ENCODE measurements at places on chromosomes 4 and X.

DNA sequence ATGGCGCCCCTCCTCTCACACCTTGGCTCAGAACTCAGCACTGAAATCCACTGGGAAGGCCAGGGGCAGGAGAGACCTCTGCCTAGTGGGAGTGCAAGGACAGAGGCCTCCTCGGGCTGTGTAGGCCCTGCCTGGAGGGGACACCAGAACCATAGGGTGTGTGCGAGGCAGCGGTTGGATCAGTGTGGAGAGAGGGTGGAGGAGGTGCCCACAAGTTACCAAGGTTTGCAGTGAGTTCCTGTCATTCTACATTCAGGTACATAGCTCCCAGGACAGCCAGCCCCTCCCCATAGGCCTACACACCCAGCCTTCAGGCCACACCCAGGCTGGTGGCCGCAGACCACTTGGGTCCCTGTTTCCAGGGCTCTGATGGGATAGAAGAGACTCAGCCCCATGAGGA, 19.2 kb upstream of the SPON2 start:
- no peak for DNase-seq

- DNase-seq: no peak
Observed at GRCh38 chrX:101686574-101686973, 26.9 kb upstream of the ARMCX2 start.

DNA sequence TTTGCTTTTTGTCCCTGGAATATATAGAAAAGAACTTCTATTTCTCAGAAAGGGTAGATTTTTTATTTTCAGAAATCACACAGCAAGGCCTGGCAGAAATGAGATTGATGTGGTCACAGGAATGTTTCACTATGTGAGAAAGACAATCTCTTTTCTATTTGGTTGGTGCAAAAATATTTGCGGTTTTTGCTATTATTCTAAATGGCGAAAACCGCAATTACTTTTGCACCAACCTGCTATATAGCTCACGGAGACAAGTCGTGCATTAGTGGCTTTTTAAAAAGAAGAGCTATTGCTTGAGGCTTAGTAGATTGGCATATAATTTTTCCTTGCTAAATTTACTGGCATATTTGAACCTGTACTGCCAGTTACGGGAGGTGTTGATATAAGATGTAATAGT, 100.4 kb downstream of the ITM2A start:
- DNase-seq: no peak

- no peak for DNase-seq
Observed at GRCh38 chrX:78237127-78237526, 90.3 kb downstream of the CYSLTR1 start.

DNA sequence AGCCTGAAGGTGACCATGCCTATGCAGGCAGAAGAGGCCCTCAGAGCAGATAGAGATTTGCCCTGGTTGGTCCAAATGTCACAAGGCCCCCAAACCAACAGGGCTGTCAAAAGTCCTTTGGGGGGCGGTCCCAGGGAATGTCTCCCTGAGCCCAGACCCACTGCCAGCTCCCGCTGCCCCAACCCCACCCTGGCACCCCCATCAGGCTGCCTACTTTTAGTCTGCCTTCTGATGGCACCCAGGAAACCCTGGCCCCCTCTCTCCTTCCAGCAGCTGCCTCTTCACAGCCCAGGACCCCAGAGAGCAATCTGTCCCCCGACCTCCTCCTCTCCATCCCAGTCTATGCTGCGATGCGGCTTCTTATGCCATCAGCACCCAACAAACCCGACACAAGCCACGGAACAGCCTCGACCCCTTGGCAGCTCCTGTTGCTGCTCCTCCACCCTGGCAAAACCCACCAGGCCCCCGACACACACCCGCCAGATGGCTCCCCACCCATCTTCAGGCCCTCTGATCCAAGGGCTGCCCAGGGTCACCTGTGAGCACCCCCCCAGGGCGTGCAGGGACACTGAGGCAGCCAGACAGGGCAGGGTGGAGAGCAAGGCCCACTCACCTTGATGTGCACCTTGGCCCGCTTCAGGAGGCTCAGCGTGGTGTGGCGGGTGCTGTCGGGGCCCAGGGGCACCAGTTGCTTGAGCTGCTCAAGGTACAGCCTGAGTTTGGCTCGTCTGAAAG, 9.9 kb downstream of the MXD4 start:
- no peak for DNase-seq

- DNase-seq: no peak
Observed at GRCh38 chrX:43644124-43644701, 11.9 kb upstream of the MAOA start.

- no peak for DNase-seq
Observed at GRCh38 chr4:176635372-176636261, 157.1 kb downstream of the VEGFC start.

- no peak for DNase-seq
Observed at GRCh38 chr4:71186566-71187403, 152.0 kb upstream of the SLC4A4 start.

DNA sequence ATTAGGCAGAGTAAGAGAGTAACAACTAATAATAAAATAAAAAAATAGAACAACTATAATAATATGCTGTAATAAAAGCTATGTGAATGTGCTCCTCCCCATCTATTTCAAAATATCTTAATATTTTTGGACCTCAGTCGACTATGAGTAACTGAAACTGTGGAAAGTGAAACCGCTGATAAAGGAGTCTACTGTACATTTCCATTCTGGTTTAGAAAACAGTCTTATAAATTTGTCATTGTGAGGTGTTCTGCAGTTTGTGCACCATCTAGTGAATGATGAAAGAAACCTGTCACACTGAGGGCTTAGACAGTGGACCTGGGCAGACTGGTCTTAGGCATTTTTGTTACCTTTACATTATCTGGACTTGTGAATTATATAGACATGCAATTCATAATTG, 42.0 kb downstream of the TMEM150C start:
- DNase-seq: no peak

GRCh38 chr4:89572224-89572858, 264.6 kb downstream of the SNCA start:
- no peak for DNase-seq

- peak; percentile 70 for DNase-seq
Observed at GRCh38 chr4:65670331-65671031, at the start of gene EPHA5. EPHA5 (minus strand) TSS chr4:65670489; CDS start chr4:65669742, 747 bp downstream.

GRCh38 chr4:65083076-65083475, 587.2 kb downstream of the EPHA5 start:
- DNase-seq: no peak

- no peak for DNase-seq
Observed at GRCh38 chrX:111447298-111447697, 35.3 kb upstream of the DCX start.

DNA sequence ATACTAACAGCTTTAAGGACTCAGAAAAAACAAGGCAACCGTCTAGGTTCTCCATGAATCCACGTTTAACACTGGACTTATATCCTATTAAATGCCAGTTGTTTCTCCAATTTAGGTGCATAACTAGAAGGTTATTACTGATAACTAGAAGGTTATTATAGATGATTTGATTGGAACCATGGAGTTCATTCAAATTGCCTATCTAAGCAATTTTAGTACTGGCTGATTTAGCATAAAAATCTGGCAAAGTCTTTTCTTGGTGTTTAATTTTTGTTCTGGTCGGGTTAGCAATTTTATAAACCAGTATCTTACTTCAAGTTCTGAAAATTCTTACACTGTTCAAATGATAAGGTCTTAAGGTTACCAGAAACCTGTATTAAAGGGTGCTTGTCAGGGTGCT, 672.8 kb upstream of the GNPDA2 start:
- no peak for DNase-seq

- DNase-seq: no peak
Observed at GRCh38 chrX:283115-283845, 2.1 kb downstream of the PLCXD1 start.

DNA sequence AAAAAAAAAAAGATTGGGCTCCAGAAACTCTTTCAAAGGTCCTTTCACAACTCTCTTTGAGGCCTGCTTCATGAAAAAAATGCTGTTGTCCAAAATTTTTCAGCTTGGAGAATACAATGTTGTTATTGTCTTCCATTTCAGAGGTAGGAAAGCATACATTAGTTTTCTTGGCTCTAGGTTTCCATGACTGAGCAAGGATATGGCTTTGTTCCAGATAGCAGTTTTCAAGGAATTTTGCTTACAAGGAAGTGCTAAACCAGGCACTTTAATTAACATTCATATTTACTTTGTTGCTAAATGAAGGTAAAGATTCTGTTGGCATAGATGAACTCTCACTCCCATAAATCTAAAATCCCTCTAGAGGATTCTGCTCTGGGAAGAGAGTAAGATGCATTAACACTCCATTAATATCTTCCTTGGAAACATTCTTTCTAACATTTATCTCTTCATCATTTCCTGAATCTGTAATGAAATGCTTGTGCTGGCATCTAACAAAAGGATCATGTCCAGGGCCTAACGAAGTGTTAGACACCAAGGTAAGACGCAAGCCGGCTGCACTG, 118.4 kb downstream of the COL25A1 start:
- DNase-seq: no peak

- DNase-seq: no peak
Observed at GRCh38 chr4:182955411-182955810, 38.2 kb upstream of the DCTD start.

Data from iPS DF 19.7 (cell line).